ENCODE measurements at places on chromosomes 1 and 21.

- no peak for DNase-seq
Observed at GRCh38 chr1:241074507-241074906, 282.5 kb downstream of the RGS7 start.

GRCh38 chr1:151583796-151584195 lies 28.1 kb upstream of the SNX27 start:
- no peak for DNase-seq

GRCh38 chr1:156072251-156072650 lies 10.0 kb downstream of the MEX3A start:
- no peak for DNase-seq

DNA sequence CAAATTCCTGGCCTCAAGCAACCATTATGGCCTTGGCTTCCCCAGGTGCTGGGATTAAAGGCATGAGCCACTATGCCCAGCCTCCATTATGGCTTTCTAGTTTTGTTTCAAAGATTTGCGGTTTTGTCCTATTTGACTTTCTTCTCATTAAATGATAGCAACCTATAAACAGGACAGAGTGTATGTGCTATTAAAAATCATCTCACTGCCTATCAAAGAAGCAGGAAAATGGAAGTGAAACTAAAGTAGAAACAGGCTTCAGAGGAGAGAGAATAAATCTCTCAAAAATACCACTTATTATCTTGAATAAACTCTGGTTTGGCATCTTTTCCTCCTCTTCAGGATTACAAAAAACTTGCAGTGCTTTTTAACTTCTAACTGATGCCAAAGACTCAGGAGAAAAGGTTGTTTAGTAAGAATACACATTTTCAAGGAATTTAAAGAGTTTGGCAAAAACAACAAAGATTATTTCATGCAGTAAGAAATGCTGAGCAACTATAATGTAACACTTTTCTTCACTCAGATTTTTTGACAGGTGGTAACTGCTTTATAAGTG lies 28.7 kb downstream of the ACBD3 start:
- DNase-seq: no peak

- DNase-seq: no peak
Observed at GRCh38 chr1:17520041-17520440, 19.5 kb upstream of the ARHGEF10L start.

GRCh38 chr1:77407738-77408375 lies 126.0 kb downstream of the AK5 start:
- DNase-seq: no peak

DNA sequence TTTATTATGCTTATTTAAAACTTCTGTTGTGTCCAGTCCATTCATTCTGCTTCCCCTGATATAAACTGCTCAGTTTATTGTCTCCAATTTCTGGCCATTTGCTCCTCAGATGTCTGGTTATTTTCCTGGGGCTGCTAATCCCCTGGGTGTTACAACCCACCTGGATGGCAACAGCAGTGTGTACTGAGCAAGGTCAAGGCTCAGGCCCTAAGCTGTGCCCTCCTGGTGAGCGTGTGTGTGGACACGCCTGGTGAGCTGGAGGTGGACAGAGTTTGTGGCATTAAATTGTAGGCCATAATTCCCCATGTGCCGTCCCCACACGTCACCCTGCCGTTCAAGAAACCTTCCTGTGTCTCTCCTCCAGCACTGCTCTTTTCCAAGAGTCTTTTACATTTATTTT lies 18.1 kb upstream of the KIF1B start:
- no peak for DNase-seq

DNA sequence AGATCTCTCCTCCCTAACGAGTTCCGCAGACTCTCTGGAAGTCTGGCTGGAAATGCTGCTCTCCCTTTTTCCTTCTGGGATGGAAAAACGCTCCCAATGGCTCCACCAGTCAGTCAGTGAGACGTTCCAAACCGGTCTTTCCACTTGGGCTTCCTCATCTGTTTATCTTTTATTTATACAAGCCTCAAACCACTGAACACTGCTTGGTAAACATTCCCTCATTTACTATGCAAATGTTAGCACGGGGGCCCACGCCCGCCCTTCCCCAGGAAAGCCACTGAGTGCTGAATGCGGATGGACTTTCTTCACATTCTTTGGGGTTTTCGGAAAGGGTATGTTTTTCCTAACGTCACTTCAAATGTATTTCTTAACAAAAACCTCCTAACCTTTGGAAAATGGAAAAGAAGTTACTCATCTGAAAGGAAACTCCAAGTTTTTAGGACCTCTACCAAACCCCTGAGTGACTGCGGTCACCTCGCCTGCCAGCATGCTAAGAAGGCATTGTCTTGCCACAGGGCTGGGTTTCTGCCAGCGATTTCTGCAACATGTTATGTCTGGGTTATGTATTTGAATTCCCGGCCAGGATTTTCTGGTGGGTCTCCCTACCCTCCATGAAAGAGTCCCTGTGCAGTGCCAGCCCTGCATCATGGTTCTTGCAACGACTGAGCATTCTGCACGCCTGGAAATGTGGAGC lies 14.0 kb upstream of the UMODL1 start:
- no peak for DNase-seq

DNA sequence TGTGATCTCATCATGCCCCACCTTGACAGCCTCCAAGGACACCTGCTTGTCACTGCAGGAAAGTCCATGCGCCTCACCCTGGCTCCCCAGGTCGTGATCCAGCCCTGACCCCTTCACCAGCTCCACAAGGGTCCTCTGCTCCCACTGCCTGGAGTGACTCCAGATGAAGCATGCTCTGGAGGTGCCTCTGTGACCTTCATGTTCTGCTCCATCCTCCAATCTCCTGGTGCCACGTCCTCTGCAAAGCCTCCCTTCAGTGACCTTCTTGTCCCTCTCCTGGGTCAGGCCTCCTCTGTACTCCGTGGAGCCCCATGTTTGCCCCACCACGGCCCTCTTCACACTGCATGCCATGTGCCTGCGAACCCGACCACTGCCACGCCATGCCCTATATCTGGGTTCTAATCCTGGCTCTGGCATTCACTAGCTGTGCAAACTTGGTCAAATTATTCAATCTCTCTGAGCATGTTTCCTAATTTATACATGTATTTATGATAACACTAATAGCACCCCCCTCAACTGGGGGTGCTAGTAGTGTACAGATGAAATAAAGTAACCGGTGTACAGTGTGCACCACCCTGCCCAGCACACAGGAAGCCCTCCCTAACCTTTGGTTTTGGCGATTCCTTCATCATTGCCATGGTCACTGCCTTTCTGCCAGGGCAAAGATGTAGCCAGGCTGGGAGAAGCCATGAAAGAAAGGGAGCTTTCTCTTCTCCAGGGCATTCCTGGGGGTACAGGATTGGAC lies 77.4 kb downstream of the STUM start:
- no peak for DNase-seq

DNA sequence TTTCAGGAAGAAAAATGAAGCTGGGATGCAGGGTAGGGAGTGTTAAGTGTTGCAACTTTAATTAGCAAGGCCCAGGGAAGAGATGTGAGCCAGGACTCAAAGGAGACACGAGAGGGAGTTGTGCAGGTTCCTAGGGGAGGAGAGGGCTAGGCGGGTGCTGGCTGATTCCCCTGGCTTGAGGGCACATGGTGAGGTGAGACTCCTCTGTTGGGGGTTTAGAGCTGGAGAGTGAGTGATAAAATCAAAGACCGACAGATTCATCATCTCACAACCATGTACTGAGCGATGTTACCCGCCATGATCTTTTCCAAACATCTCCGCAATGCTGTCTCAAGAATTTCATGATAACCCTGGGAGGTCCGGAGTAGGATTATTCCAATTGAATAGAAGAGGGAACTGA lies 161.8 kb upstream of the CSF3R start:
- DNase-seq: no peak

- no peak for DNase-seq
Observed at GRCh38 chr1:74496669-74497068, 15.7 kb downstream of the LRRC53 start.

DNA sequence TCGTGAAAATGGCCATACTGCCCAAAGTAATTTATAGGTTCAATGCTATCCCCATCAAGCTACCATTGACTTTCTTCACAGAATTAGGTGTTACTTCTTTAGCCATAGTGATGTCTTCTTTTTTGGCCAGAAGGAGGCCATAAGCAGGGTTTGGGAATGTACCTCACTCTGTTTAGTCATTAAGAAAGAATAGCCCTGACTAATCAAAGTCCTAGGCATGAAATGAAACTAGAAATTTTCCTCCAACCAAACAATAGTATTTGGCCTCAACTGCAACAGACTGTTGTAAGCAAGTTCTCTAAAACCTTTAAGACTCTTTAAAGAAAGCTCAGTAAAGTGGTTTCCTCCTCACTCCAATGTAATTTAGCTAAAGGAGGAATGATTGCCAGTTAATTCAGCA lies 163.9 kb downstream of the AKT3 start:
- DNase-seq: no peak

GRCh38 chr21:41983229-41983628 lies 26.9 kb downstream of the ZBTB21 start:
- DNase-seq: no peak

DNA sequence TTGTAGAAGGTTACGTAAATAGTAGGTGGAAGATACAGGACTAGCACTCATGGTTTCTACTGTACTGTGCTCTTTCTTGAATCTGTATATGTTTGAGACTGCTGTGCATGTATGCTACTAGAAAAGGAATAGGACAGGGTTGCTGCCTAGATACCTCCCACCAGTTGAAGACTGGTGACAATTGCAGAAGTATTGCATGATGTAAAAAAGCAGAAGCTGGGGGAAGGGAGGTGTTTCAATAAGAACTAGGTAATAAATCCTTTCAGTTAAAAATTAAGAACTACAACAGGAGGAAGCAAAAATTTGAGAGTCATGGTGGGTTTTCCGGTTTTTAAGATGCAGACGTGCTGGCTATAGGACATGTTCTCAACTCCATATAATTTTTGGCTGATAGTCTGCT lies 88.1 kb downstream of the CCDC30 start:
- no peak for DNase-seq

GRCh38 chr1:193019442-193020026 lies 39.6 kb downstream of the UCHL5 start:
- DNase-seq: peak; percentile 74

GRCh38 chr1:22488319-22488718 lies 36.7 kb downstream of the ZBTB40 start:
- DNase-seq: peak; percentile 88

DNA sequence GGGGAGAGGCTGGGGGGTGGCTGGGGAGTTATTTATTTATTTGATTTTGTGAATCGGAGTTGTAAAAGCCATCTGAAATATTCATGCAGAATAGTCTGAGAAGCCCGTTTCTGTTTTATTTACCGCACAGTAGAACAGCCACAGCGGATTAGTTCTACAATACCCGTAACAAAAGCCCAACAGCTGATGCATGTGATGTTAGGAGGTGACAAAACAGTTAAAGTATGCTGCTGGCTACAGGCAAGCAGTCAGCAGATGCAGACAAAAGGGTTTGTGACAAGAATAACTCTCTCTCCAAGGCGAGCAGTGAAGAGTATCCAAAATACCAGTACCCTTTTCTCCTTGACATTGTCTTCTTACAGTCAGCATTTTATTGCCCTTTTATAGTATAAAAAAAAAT lies 42.0 kb downstream of the PROX1 start:
- no peak for DNase-seq

DNA sequence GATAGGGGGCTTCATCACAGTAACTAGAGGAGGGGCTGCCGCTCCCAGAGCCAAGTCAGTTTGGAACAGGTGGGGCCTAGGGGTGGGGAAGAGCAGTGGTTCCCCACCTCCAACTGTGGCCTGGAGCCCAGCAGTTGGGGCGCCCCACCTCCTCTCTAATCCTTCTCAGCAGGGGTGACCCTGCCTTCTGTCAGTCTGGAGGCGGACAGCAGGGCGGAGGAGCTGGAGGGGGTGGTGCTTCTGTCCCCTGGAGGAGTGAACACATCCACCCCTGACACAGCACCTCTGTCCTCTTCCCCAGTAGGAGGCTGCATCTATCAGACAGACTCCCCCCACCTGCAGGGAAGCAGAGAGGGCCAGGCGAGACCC lies 73.8 kb downstream of the MRPL37 start:
- peak; percentile 89 for DNase-seq

DNA sequence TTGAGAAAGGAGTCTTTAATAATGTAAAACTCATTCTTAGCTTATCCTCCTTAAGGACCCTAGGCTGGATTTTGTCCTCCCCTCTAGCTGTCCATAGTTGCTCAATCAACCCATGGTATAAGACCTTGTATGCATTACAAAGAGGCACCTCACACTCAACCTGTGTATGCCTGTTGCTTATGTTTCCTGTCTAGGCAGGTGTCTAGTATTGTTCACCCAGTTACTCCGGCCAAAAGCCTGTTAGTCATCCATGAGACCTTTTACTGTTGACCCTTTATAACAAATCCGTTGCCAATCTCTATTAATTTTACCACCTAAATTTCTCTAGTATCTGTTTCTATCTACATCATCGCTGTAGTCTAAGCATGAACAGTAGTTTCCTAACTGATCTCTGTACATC lies 3.7 kb downstream of the LYPLAL1 start:
- DNase-seq: no peak

- no peak for DNase-seq
Observed at GRCh38 chr21:44464351-44464750, 9.0 kb downstream of the LRRC3 start.

DNA sequence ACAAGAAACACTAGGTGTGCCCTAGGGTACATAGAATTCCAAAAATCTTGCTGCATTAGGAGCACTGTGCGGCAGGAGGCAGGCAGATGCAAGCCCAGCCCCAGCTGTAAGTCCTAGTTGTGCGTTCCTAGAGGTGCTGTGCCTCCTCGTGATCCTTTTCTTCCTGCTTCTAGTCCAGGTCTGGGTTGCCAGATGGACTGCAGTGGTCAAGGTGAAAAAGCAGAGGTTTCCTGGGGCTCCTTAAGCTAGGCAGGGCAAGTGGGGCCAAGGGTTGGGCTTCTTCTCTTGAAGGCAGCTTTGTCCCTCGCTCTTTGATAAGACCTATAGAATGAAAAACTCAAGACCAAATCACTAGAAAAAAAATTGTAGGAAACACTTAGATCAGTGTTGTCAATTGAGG lies 21.6 kb upstream of the SLC45A3 start:
- no peak for DNase-seq

DNA sequence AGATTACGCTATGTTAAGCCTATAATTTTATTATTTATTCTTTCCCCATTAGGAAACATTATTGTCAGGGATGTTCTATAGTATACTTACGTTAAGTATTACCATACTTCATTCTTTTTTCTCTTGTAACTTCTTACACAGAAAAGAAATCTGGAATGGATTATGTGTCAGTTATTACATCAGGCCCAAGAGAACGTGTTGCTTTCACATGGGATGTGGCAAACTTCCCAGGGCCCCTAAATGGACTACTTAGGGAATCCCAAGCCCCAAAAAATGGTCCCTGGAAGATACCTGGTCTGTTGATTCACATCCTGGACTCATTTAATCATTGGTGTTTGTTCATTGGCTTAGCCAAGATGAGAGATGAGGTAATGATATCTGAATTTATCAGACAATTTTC lies 249.8 kb downstream of the NRIP1 start:
- no peak for DNase-seq

DNA sequence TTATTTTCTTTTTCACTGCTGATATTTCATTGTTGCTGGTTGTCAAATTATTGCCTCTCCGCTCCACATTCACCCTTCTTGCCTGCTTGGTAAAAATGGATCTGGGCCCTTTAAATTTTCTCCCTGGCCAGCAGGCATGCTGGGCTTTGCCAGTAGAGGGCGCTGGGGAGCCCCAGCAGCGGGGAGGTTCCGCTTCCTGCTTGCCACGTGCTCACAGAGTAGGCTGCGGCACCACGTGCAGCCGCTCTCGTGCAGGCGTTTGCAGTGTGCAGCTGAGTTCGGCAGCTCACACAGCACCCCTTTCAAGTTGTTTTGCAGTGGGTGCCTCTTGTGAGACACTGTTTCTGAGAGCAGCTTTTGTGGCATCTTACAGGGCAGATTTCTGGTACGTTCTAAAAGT lies at the start of gene ACTL8:
Gene ACTL8 (plus strand): TSS at position 214 of the 400 bp plus-strand sequence. CDS start 67,676 bp downstream, outside the sequence.
- no peak for DNase-seq

Measured in umbilical cord (tissue), 2 donors.